ENCODE measurements at places on chromosomes 5 and 9.

DNA sequence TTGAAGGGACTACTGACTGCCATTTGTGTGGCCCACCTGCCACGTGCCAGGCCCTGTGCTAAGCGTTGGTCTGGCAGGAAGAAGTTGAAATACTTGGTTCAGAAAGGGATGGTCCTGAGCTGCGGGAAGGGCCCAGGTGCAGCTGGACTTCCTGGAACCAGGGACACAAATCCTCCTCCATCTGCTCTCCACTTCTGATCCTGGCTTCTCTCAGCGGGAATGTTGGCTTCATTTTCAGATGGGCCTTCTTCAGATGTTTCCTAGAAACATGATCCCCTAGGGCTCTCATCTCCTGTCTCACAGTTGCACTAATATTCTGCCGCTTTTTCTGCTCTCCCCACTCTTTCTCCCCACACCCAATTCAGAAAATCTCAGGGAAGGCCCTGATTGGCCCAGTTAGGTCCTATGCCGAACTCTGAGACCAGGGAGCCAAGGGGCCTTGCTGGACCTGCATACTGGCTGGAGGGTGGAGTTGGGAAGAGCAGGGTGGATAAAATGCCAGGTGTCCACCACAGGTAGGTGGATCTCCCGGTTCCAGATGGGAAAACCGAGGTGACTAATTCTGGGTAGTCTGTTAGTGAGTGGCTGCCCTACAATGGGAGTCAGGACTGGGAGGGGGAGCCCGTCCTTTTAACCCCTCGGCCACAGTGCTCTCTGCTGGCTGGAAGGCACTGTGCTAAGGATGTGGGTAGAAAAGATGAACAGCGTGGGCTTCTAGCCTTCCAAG lies 19.4 kb downstream of the PSAT1 start:
- no peak for DNase-seq

DNA sequence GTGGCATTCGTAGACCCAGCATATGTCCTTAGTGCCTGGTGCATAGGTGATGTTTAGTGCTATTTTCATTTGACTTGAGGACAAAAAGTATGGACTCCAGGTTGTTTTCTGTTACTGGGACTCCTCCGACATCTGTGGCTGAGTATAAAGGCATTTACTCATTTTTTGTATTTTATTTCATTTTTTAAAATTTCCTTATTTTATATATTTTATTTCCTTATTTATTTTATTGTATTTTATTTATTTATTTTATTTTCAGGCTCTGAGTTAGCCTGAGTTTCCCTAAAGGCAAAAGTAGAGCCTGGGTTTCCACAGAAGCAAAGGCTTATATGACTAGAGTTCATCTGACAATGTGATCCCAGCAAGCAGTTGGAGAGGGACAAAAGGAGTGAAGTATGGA lies 91.6 kb downstream of the FOCAD start:
- no peak for DNase-seq

- no peak for DNase-seq
Observed at GRCh38 chr5:173964506-173964905, 24.5 kb upstream of the C5orf47 start.

DNA sequence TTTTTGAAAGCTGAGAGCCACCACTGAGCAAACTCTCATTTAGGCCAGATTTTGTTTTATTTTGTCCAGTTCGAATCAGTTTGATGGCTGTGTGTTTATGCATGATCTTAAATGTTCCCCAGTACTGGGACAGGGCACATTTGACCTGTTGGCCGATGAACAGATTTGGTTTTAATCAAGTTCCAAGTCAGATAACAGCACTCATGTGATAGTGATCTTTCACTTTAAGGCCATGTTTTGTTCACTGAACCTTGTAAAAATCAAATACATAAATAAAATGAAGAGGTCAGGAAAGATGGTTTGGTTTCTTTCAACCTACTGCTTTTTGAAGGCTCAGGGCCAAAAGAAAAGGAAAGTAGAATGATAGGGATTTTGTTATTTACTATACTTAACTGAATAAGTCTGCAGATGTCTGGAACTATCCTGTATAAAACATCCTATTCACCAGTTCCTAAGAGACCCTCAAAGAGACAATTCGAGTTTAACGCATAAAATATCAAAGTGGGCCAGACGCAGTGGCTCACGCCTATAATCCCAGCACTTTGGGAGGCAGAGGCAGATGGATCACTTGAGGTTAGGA lies 77.2 kb downstream of the PGM5 start:
- DNase-seq: no peak

GRCh38 chr5:77546-77945 lies 14.4 kb upstream of the PLEKHG4B start:
- no peak for DNase-seq

GRCh38 chr5:120158211-120158610 lies 305.9 kb upstream of the PRR16 start:
- no peak for DNase-seq

GRCh38 chr9:133401588-133401987 lies 16.2 kb downstream of the REXO4 start:
- DNase-seq: no peak

DNA sequence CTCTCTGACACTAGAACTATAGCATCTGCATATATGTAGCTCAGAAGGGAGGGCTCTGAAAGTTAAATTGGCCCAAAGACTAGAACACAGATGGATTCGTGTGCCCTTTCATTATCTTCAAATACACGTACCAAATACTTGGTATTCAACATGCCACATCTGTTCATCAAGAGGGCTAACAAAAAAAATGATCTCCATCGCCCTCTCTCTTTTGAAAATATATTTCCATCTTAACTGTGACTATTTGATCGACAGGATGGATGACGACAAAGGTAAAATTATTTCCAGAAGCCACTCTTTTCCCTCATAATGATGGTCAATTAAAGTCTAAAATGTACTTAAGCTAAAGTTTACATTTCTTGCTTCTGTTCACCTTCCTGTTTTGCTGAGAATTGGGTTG lies 77.0 kb downstream of the SEMA6A start:
- no peak for DNase-seq

DNA sequence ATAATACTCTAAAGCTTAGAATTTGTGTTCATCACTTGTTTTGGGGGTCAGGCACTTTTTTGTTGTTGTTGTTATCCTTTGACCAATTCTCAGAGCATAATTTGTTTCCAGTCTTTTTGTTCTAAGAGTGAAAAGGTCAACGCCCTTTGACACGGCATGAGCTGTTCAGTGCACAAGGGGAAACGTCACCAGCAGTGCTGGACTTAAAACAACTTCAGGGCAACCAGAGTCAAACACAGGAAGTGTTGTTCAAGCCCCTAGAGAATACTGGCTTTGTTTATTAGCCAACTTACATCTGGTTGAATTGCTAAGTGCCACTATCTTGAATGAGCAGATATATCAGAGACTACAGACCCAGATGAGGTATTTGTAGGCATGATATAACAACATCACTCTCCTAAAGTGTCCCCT lies 368.9 kb downstream of the TMEM161B start:
- no peak for DNase-seq

DNA sequence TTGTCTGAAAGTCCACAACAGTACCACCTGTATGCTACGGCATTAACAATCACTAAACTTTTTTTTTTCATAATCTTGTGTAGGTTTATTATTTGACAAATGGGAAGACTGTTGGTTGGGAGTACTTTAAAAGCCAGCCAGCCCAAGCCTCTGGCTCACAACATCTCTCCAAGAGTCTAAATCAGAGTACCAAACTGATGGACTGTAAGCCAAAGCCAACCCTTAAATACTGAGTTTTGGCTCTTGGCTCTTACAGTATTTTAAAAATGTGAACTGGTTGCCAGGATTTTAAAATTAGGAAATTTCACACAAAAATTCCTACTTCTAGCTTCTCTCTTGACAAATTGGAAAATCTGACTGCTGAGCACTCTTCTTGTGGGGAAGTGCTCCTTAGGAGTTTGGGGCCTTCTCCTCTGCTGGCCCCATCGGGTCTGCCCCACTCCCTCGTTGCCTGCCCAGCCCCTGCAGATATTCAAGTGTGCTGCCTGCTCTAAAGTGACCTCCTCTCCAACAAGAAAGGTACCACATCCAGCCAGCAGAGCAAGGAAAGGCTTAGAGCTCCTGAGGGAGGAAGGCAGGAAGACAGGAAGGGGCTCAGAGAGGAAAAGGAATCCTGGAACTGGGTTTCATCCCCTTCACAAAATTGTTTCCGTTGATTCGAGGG lies 21.8 kb upstream of the TMOD1 start:
- no peak for DNase-seq

- DNase-seq: no peak
Observed at GRCh38 chr5:151741678-151742423, 16.6 kb downstream of the ATOX1 start.

DNA sequence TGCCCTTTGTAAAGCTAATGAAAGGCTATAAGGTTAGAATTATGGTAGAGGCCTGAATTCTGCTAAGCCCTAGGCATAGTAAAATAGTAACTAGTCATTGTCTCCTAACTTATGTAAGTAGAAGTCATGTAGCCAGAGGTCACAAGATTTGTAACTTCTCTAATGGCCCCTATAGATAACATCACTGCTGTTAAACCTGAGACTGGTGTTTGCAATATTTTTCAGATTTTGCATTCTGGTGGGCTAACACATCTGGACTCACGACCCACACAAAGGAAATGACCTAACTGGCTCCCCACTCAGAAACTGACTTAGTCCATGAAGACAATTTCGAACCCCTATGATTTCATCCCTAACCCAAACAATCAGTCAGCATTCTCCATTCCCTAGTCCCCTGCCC lies 37.2 kb upstream of the TTC39B start:
- no peak for DNase-seq

DNA sequence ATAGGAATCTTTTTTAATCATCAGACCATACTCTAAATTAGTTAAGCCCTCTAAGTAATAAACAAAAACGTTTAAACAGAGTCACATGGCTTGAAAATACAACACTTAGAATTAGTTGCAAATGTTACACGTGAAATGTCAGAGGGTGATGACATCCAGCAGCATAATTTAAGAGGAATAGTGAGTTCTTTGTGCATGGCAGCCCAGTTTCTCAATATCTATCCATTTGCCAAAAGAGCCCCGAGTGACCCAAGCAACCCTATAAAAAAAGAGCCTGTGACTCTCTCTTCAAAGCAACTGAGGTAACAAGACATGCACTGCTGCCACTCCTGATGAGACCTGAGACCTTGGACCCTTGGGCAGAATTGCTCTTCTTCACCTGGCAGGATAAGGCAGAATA lies 96.9 kb upstream of the RASA1 start:
- no peak for DNase-seq

GRCh38 chr5:72848474-72849428 lies 32.3 kb downstream of the TNPO1 start:
- DNase-seq: peak; percentile 27
